Placental pericyte (primary cell): ENCODE measurements at places on chromosomes 4 and X. TPM values are rescaled to one million over a fixed set of nuclear protein-coding genes. Genes with fewer than 3 reads are reported as not detected.

The PDGFC gene
- 44.4 and 151 TPM in 2 replicates for total RNA-seq

The FREM3 gene
- under 0.01 TPM in 1 of 2 replicates, not detected in the other for total RNA-seq

The PWWP3B gene
- 0.44 and 4.3 TPM in 2 replicates for total RNA-seq

The USP27X gene
- 2.3 and 2.8 TPM in 2 replicates for total RNA-seq

The SLAIN2 gene
- total RNA-seq = 39.4 and 98.5 TPM in 2 replicates

The GABRQ gene
- not detected in 2 replicates for total RNA-seq

The NWD2 gene
- total RNA-seq = not detected in 2 replicates

The XK gene
- 0.14 TPM in 1 of 2 replicates, not detected in the other for total RNA-seq

The SRPK3 gene
- total RNA-seq = 0.44 and 1.7 TPM in 2 replicates

The G6PD gene
- total RNA-seq = 90.6 and 152 TPM in 2 replicates

The IQSEC2 gene
- total RNA-seq = 7.7 and 11.7 TPM in 2 replicates

The ARX gene
- not detected in 2 replicates for total RNA-seq

The TIGD4 gene
- under 0.01 TPM in 1 of 2 replicates, not detected in the other for total RNA-seq

The NRK gene
- under 0.01 and 2.1 TPM in 2 replicates for total RNA-seq

The RTL5 gene
- total RNA-seq = 1.4 and 2.4 TPM in 2 replicates

The CENPVL1 gene
- total RNA-seq = not detected in 2 replicates

The FAM47E gene
- not detected in 2 replicates for total RNA-seq

The GAGE12E gene
- not detected in 2 replicates for total RNA-seq

The MED28 gene
- 8.4 and 10.7 TPM in 2 replicates for total RNA-seq

The BANK1 gene
- 0.14 and 0.22 TPM in 2 replicates for total RNA-seq

The BMP3 gene
- total RNA-seq = 0.14 TPM in 1 of 2 replicates, not detected in the other

The CDS1 gene
- under 0.01 TPM in 1 of 2 replicates, not detected in the other for total RNA-seq

The PDCL2 gene
- not detected in 2 replicates for total RNA-seq

The CPE gene
- total RNA-seq = 0.44 and 2.3 TPM in 2 replicates

The XPNPEP2 gene
- total RNA-seq = 0.22 TPM in 1 of 2 replicates, not detected in the other

The FAM199X gene
- 13.6 and 32.2 TPM in 2 replicates for total RNA-seq

The VSIG4 gene
- 0.14 TPM in 1 of 2 replicates, not detected in the other for total RNA-seq

The ERAS gene
- 0.22 TPM in 1 of 2 replicates, not detected in the other for total RNA-seq

The SLIT2 gene
- total RNA-seq = 6.9 and 12.0 TPM in 2 replicates

The EFNB1 gene
- 12.3 and 25.6 TPM in 2 replicates for total RNA-seq

The HMX1 gene
- total RNA-seq = not detected in 2 replicates
